ENCODE measurements at places on chromosomes 7 and 10. TPM values are rescaled to one million over a fixed set of nuclear protein-coding genes. Genes with fewer than 3 reads are reported as not detected.

Gene HOGA1
- 45.2 TPM for polyA plus RNA-seq

Gene CTTNBP2
- 28.7 TPM for polyA plus RNA-seq

Gene OR2A7
- polyA plus RNA-seq: 9.2 TPM

Gene ZNF716
- polyA plus RNA-seq: 0.03 TPM

Gene CYP2C9
- polyA plus RNA-seq: 0.94 TPM

Gene GNGT1
- polyA plus RNA-seq: not detected

Measured in right renal cortex interstitium (tissue), 3 donors.